T47D (cell line): ENCODE measurements at places on chromosomes 4 and X.

- DNase-seq = no peak
Measured at GRCh38 chr4:65559270-65559669, 111.0 kb downstream of the EPHA5 start.

DNA sequence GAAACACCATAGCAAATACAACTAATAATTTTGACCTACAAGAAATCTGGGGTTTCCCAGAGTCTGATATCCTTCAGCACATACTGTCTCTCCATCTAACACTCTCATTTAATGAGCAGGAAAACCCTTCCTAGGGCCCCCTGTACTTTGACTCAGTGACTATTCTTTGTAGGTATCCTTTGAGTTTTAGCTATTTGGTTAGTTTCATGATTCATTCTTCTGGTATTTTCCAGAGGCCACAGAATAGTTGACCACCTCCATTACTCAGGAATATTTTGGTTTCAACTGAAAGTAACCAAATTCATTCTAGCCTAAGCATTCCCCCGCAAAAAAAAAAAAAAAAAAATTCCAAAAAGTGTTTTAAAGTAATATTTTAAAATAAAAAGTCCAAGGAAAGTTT is 140.0 kb downstream of the IDS start:
- DNase-seq = no peak

- no peak for DNase-seq
Measured at GRCh38 chr4:27046851-27047250, 186.2 kb downstream of the STIM2 start.

- DNase-seq = no peak
Measured at GRCh38 chr4:73832651-73833237, 3.7 kb upstream of the CXCL6 start.

DNA sequence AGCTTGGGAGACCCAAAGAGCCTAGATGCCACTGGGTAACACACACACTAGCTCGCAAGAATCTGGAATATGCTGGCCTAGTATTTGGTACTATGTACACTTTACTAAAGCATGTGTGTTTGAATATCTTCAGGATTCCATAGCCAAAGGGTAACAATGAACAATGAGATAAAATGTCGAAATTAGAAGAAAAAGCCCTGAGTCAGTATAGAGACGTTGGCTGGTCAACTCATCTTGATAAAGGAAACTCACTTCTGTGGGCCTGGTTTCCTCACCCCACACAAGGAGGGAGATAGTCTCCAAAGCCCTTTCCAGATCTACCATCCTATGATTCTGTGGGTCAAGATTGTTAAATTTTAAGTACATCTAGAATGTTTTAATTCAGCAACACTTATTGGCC is 6.9 kb downstream of the ZDHHC9 start:
- DNase-seq = no peak

DNA sequence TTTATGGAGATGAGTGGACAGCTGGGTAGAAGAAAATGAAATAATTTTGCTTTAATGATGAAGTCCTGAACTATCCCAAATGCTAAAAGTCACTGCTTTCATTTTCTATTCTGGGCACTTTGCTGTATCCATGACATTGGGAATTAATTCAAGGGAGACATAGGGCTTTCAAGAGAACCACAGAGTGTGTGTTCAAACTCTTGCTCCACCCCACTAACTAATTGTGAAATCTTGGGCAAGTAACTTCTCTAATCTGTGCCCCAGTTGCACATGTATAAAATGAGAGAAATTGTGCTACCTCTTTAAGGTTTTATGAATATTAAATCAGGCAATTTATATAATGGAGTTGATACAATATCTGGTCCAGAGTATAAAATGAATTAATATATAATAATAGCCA is 1422.0 kb downstream of the ADGRL3 start:
- DNase-seq = no peak

DNA sequence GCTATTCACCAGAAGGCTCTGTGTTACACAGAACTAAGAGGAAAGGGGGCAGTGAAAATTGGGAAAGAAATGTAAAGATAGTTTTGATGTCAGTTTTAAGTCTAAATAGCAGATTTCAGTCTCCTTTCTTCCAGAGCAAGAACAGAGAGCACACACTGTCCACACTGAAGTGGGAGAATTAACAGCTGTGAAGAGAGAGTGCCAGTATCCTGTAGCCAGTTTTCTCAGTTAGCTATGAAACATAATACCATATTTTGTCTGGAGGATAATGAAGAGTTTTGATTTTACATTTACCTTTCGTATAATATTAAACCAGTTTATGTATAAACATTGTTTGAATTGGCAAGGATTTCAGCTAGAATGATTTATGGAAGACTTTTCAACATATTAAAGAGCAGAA is 35.1 kb downstream of the FBXO8 start:
- no peak for DNase-seq

DNA sequence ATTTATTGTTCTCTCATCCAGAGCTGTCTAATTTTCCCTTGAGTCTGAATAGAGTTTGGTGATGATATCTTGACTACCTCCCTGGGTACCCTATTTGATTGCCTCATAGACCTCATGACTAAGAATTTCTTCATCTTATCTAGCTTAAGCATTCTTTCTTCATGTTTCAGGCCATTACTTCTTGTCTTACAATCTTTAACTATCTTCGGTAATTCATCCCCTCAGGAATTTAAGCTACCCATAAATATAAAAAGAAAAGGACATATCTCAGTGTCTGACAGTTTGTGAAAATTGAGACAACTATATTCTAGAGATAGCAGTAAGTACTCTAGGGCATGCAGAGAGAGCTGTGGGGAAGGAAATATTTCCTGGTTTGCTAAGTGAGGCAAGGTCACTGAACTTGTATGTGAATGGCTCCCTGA is 466.1 kb upstream of the GRID2 start:
- DNase-seq = no peak

GRCh38 chrX:119997570-119997969 is 54.0 kb upstream of the NKAP start:
- no peak for DNase-seq

GRCh38 chr4:187469627-187470026 is 525.9 kb upstream of the ZFP42 start:
- no peak for DNase-seq

DNA sequence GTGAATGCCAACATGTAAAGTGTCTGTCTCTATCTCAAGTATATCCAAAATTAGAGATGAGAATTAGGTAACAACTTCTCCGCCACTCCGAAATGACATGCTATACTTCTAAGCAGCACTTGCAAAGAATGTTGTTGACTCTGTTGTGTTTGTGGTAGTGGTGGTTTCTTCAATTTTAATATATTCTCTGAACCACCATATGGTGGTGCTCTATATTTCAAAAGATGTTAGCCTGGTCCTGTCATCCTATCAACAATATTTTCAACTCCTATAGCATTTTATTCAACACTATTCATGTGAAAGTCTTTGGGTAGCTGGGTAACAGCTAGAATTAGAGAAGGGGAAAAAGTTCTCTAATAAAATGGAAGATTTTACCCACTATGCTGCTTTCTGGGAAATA is 1622.8 kb upstream of the IGFBP7 start:
- DNase-seq = no peak

- no peak for DNase-seq
Measured at GRCh38 chrX:10496345-10496965, 123.9 kb downstream of the MID1 start.

DNA sequence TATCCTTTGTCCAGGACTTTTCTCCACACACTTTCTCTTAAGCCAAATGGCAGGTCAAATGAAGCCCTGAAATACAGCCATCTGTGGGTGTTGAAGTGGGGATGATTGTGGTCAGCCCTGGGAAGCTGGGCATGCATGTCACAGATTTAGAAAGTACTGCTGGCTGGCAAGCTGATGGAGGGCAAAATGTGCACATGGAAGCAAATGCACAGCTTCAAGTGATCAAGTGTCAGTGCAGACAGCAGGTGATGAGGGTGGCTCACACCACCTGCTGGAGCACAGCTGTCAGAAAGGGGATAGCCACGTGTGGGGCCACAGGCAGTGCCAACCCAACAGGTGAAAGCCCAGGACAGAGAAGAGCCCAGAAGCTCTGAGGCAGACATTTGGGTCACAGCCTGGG is 40.3 kb upstream of the ATXN3L start:
- no peak for DNase-seq

DNA sequence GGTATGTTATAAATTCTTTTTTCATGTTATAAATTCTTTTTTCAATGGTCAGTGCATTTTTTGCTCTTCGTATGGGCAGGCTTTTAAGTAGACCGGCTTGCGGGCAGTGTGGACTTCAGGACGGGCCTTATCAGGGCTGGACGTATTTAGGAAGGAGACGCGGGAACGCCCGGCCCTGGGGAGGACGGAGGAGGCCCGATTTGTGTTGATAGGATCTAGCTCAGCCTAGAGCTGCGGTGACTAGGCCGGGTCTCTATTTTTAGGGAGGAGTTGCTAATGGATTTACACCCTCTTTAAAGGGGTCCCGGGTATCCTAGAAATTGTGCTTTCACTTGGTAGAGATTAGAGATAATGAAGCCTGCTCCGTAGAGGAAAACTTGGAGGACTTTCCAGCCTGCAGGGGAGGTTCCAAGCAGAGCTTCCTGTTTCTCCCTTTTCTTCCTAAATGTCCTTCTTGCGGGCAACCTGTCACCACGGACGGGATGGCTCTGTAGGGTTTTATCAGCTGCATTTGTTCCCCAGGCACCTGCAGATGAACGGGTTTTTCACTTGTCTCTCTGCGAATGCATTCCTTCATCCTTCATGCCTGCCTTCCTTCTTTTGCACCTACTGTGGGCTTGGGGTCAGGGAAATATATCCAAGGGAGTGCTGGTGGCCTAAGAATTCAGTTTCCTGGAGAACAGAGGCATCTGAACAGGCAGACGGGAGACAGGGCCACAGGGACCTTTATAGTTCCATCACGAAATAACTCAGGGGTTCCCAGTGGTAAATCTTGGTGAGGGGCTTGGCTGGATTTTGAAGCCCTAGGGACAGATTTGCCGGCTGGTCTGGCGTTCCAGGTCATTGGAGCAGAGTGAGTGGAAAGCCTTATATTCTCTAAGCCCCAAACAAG is 1.4 kb downstream of the CD99 start:
- DNase-seq = no peak

DNA sequence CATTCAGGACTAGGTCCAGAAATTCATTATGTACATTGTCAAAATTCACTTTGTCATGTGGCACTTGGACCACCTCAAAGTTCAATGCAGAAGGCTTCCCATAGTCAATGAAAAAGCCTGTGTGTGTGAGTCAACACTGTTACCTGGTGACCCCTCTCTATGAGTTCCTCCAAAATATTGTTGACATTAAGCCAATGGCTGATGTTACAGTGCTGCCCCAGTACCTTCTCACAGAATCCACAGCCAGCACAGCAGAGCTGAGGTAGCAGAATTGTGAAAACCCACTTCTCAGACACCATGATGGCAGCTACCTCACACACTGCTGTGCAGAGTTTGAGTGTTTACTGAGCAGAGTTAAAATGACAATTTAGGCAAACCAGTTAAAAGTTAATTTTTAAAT is 22.4 kb upstream of the UGT2B4 start:
- DNase-seq = no peak

GRCh38 chr4:42646013-42646784 is 10.7 kb downstream of the ATP8A1 start:
- no peak for DNase-seq

DNA sequence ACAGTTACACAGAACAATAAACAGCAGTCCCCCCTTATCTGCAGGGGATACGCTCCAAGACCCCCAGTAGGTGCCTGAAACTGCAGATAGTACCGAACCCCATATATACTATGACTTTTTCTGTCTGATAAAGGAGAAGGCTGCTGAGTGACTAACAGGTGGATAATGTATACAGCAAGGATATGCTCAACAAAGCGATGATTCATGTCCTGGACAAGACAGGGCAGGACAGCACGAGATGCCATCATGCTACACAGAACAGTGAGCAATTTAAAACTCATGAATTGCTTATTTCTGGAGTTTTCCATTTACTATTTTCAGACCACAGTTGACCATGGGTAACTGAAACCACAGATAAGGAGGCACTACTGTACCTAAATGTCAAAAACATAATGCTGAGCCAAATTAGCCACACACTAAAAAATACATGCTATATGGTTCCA is 76.1 kb downstream of the MANBA start:
- DNase-seq = no peak

- DNase-seq = no peak
Measured at GRCh38 chr4:52868133-52868532, 6.0 kb downstream of the RASL11B start.

DNA sequence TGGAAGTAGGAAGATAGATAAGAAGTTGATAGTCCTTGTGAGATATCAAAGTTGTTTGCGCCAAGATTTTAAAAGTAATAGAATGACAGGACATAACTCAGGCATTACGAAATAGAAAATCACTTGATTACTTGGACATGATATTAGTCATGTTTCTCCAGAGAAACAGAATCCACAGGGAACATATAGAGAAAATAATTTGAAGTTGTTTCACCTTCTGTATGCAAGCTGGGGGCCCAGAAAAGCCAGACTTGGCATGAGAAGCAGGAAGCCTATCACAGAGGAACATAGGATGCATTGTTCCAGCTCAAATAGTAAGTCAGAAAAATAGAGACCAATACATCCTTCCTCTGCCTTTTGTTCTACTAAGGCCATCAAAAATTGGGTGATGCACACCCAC is 715.9 kb downstream of the TECRL start:
- no peak for DNase-seq

DNA sequence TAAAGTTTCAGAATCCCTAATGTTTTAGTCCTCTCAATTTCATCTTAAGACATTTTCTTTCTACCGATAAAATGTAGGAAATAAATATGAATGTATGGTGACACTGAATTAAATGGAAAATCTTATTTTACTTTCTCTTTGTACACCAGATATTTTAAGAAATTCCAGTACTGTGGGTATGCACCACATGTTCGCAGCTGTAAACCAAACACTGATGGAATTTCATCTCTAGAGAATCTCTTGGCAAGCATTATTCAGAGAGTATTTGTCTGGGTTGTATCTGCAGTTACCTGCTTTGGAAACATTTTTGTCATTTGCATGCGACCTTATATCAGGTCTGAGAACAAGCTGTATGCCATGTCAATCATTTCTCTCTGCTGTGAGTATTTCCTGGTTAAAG is 26.9 kb downstream of the C4orf46 start:
- no peak for DNase-seq

GRCh38 chr4:5368426-5368825 is 317.1 kb downstream of the STK32B start:
- DNase-seq = no peak

DNA sequence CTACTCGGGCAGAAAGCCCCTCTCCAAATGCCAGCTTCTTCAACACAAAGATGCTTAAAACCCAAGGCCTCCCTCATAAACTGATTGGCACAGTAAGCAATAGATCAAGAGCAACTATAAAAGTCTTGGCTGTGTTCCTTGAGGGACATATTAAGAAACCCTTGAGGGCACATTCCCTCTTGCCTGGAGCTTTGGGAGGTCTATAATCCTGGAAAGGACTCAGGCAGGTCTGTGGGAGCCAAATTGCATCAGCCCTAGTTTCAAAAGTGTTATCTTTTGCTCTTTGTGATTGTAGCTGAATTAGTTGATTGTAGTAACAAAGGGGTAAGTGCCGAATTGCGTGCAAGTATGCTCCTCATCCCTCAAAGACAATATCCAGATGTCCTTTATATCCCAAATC is 18.6 kb upstream of the SETD7 start:
- no peak for DNase-seq

GRCh38 chr4:87196927-87197326 is 23.5 kb downstream of the KLHL8 start:
- no peak for DNase-seq

- no peak for DNase-seq
Measured at GRCh38 chr4:42331914-42332368, 65.3 kb upstream of the SHISA3 start.

- no peak for DNase-seq
Measured at GRCh38 chr4:26152056-26152455, 168.8 kb upstream of the RBPJ start.
